ENCODE measurements at places on chromosomes 7 and 10.

GRCh38 chr10:118694848-118695247 lies 59.9 kb downstream of the CACUL1 start:
- no peak for DNase-seq

DNA sequence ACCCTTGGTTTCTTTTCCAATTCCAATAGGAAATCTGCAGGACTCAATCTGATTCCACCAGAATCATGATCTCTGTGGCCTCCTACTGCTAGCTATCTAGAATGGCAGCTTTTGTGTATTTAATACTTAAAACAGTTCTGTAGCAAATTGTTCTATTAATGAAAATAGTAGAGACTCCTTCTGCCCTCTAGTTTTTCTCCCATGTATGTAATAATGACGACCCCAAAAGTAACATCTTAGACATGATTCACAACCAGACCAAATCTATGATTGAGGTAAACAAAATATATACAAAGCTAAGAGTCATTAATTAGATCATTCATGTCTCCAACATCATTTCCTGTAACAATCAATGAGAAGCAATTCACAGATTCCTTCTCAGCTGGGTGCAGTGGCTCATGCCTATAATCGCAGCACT lies 259.1 kb upstream of the MKLN1 start:
- no peak for DNase-seq

DNA sequence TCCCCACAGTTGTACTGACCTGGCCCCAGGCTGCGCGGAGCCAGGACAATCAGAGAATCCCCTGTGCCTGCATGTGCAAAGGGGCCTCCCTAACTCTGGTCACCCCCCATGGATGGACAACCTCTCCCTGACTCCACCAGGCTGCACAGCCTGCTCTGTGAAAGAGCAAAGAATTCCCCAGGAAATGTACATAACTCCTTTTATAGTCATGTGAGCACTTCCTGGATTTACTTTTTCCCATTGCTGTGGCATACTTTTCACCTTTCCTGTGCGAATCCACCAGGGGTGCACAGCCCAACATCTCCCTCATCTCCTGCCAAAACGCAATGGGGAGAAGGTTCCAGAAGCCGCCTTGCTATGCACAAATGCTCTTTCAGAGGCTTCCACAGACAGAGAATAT lies 27.9 kb downstream of the FGFR2 start:
- no peak for DNase-seq

- DNase-seq = peak; percentile 16
Measured at GRCh38 chr7:35652124-35652523, 42.8 kb downstream of the HERPUD2 start.

- DNase-seq = no peak
Measured at GRCh38 chr7:68247571-68247970, 1250.9 kb downstream of the TYW1 start.

- peak; percentile 50 for DNase-seq
Measured at GRCh38 chr7:14457568-14458453, 444.7 kb downstream of the DGKB start.

DNA sequence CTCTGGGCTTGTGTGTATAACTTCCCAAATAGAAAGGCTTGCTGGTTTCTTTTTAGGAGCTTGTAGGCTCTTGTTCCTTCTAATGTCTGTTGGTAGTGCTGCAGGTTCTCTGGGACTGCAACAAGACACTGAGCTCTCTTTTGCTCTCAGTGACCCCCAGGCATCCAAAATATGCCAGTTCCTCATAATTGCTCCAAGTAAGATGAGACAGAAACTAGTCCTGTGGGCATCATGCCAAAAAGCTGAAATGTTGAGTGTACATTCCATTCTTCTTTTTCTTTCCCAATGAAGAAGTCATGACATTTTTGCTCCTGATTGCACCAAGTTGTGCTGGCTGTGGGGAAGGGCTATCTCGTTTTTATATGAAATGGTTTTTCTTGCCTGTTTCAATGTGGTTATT lies 7.1 kb upstream of the BTBD16 start:
- no peak for DNase-seq

- no peak for DNase-seq
Measured at GRCh38 chr7:68694656-68695055, 903.6 kb upstream of the AUTS2 start.

- peak; percentile 77 for DNase-seq
Measured at GRCh38 chr7:155190688-155191087, 107.0 kb upstream of the INSIG1 start.

GRCh38 chr7:66198956-66199355 lies 6.2 kb upstream of the TPST1 start:
- no peak for DNase-seq
